IMR-90 (cell line): ENCODE measurements at places on chromosomes 2 and 18.

- DNase-seq: no peak
These were observed 183.0 kb downstream of the PMAIP1 start for GRCh38 chr18:60082790-60083189.

GRCh38 chr18:3460823-3461398 lies 10.9 kb downstream of the TGIF1 start:
- DNase-seq: no peak

DNA sequence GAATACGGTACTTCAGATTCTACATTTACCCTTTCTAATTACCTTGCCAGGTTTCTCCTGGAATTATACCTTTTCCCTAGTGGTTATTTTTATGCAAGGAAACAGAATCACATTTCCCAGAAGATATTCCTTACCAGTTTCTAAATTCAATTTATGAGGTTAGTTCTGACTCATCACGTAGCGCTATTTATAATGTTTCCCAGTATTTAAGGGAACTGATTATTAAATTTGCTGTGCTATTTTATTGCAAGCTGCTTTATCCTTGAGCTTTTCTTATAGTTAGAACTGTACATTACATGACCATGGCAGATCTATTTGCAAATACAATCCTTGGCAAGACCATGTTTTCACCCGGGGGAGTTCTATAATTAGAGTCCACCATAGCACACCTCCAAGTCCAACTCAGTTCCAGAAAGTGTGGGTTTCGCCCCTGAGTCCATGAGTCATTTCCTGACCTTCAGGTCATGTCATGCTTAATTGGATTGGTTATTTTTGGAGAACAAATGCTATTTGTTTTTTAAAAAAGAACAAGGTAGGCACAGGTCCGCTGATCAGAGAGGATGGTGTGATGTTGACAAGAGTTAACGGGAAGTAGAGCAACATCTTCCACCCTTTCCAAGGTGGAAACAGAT lies 126.6 kb downstream of the ZNF532 start:
- peak; percentile 43 for DNase-seq

DNA sequence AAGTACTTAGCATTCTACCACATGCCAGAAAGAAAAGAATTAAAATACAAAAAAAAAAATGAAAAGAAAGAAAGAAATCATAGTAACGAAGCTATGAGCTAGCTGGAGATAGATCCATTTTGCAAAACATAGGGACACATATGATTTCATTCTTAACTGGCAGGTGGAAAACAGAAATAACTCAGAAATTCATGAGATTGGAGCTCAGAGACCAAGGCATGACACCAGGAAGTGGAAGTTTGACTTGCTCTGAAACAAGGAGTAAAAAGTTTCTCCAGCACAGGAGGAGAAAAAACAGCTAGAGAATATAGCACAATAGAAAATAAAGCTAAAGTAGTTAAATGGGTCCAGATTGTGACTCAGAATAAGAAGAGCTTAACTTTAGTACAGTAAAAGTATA lies 278.1 kb downstream of the ZEB2 start:
- DNase-seq: no peak
